Activated CD8-positive, alpha-beta memory T cell treated with anti-CD3 and anti-CD28 coated beads for 48 hours (primary cell): ENCODE measurements at places on chromosomes 1 and 21.

- no peak for DNase-seq
Measured at GRCh38 chr1:100721526-100722207, 2.1 kb downstream of the VCAM1 start.

DNA sequence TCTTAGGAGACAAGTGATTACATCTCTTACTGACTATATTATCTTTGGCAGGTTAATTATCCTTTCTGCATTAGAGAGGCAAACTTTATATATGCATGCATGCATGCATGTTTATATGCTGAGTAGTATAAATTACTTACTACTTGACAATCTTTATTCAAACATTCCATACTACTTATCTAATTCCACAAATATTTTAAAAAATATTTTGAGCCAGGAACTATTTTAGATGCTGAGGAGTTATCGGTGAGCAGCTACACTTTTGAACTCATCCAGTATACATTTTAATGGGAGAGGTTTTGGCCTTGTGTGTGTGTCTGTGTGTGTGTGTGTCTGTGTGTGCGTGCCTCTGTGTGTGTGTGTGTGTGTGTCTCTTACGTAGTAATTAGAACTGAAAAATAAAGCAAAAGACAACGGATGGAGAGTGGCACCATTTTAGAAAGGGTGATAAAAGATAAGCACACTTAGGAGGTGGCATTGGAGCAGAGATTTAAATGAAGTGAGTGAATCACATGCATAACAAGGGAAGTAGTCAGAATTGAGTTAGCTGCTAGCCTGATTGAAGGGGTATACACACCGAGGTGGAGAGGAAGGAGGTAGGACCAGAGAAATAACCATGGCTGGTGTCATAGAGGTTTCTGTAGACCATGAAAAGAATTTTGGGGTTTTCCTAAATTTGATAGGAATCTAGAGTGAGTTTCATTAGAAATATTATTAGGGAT is 1488.4 kb downstream of the MRPL39 start:
- DNase-seq = no peak

GRCh38 chr1:89201106-89201794 is 2.5 kb upstream of the GBP4 start:
- DNase-seq = no peak

DNA sequence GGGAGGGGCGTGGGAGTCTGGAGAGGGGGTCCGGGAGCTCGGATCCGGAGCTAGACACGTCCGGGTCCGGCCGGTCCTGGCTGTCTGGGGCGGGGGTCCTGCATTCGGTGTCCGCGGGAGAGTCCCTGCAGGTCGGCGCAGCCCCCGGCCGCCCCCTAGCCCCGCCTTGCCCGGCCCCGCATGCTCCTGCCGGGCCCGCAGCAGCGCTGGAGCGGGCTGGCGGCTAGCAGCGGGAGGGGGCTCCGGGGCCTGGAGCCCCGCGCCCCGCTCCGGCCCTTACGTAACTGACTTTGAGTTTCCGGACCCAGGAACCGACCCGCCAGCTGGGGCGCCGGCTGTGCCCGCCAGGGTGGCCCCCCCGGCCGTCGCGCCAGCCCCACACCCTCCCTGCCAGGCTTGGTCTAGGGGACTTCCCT is 26.9 kb upstream of the EPB41 start:
- no peak for DNase-seq

GRCh38 chr1:54227091-54227602 is 27.2 kb downstream of the MRPL37 start:
- no peak for DNase-seq

DNA sequence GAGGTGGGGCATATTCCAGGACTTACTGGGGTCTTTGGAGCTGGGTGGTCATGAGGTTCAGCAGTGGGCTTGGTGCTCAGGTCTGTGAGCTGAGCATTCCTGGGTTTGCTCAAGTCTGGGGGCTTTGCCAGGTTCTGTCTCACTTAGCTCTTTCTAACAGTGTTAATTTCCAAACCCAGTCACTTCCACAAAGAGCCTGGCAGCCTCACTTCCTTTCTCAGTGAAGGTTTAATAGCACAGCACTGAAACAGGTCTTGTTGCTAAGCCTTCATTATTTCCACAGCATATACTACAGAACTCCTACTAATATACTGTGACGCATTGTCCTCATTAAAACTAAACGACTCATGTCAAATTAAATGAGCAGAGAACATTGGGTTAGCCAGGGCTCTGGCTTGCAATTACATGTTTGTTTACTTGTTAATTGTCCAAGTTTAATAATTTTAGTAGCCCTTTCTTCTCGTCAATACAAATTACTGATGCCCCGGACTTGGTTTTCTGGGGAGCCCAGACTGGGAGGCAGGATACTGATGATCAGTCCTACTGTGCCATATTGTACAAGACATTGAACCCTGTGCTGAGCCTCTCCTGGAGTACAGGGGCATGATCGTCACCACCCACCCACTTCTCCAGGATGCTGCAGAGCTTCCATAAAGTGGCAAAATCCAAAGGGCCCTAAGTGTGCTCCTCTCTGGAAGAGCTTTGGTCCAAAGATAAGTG is 170.7 kb downstream of the IER5 start:
- DNase-seq = no peak

DNA sequence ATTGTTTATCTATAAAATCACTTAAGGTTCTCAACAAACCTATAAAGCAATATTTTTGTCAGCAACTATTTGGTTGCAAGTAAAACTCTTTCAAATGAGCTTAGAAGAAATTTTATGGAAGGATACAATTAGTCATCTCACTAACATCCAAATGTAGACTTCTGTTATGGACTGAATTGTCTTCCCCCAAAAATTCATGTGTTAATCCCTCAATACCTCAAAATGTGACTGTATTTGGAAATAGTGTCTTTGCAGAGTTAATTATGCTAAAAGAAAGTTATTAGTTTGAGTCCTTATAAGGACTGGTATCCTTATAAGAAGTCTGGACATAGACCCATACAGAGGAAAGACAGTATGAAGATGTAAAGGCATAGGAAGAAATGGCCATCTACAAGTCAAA is 357.8 kb upstream of the PRMT6 start:
- DNase-seq = no peak

DNA sequence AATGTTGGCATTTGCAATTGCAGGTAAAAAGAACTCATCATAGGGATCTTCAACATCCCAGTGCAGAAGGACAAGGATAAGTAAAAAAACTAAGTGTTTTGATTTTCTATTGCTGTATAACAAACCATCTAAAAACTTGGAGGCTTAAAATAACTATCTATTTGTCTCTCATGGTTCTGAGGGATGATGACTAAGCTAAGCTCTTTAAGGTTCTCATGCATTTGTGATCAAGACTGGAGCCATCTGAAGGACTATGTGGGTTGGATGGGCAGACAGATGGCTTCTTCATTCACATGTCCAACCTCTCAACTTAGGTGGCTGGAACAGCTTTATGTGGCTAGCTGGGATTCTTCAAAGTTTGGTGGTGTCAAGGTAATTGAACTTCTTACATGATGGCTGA is 51.5 kb downstream of the RPL5 start:
- DNase-seq = no peak

DNA sequence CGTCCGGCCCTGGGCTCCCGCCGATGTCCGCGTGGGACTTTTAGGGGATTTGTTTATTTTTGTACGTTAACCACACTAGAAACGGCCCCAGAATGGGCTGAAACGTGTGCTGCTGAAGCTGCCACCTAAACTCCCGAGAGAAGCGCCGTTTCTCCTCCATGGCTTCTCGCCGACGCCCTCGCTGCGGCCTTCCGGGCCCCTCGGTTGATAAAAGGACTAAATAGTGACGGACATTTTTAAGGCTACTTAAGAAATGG is 678 bp upstream of the PTTG1IP start:
- DNase-seq = no peak
